ENCODE measurements at places on chromosomes 2 and 18. TPM values are rescaled to one million over a fixed set of nuclear protein-coding genes. Genes with fewer than 3 reads are reported as not detected.

SP9 gene
- total RNA-seq: not detected

GNAL gene
- 0.62 TPM for total RNA-seq

GRCh38 chr2:26598336-26598995 lies 42.7 kb downstream of the CIB4 start:
- H3K27me3 ChIP-seq: no peaks in the 10 kb centered on the region
- DNase-seq: no peak
- H3K36me3 ChIP-seq: no peaks in the 10 kb centered on the region
- no peak overlapping the region for H3K27ac ChIP-seq
- no peak overlapping the region for H3K4me3 ChIP-seq

DNA sequence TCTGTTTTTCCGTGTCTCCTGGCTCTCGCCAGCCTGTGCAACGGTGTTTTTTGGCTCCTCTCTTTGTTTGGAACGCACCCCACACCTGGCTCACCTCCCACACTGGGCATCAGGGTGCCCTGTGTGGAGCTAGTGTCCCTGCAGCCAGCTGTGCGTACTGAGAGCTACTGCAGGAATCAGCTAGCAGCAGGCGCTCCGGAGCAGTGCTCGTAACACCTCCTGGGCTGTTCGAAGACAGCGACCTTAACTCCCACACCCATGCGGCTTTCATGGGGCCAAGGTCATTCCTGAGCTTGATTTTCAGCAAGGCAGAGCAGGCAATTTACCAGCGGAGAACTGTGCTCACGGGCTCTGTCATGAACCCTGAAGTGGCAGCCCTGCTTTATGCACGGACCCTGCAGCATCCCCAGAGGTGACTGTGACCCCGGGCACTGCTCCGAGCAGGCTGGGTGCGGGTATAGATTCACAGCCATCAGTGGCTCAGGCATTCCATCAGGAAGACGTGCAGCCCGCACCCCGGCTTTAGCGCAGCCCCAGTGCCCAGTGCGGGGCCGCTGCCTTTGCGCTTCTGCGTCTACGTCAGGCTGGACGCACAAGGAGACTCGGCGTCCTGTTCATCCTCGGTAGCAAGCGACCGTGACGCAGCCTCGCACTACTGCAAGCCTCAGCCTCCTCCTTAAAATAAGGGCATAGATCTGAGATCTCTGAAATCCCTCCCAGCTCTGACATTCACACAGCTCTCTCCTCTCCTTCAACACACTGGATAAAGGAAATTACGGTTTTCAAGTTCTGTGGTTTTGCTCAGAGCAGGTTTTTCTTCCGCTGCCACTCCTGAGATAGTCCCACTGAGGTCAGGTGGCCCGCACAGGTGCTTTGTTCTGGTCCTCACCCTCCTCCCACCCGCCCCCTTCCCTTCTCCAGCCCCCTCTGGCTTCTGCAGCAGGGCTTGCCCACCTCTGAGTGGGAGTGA lies 58.2 kb downstream of the ADI1 start:
- H3K27ac ChIP-seq: peak overlapping the region; percentile 49
- no peak overlapping the region for H3K4me3 ChIP-seq
- H3K36me3 ChIP-seq: no peaks in the 10 kb centered on the region

DNA sequence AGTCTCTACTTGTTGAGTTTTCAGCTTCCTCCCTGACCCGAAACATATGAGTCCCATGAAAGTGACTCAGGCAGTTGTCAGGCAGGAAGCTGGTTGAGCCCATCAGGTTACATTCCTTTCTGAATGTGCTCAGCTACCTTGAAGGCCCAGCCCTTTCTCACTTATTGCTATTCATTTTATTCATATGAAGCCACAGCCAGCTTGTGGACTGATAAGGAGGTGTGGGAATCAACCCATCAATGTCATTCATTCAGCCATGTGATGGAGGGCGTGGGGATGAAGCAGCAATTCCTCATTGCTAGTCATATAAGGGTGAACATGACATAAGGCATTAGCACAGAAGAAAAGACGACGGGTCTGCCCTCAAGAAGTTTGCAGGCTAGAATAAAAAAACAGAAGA lies 5.3 kb upstream of the VPS4B start:
- DNase-seq: no peak
- no peak overlapping the region for H3K4me3 ChIP-seq
- no peak overlapping the region for H3K27ac ChIP-seq
- peaks cover 6% of the 10 kb centered on the region for H3K4me1 ChIP-seq

RGPD3 gene
- total RNA-seq: not detected

GRCh38 chr18:41818381-41819355 lies 136.4 kb upstream of the PIK3C3 start:
- H3K27ac ChIP-seq: no peak overlapping the region
- H3K36me3 ChIP-seq: no peaks in the 10 kb centered on the region

DNA sequence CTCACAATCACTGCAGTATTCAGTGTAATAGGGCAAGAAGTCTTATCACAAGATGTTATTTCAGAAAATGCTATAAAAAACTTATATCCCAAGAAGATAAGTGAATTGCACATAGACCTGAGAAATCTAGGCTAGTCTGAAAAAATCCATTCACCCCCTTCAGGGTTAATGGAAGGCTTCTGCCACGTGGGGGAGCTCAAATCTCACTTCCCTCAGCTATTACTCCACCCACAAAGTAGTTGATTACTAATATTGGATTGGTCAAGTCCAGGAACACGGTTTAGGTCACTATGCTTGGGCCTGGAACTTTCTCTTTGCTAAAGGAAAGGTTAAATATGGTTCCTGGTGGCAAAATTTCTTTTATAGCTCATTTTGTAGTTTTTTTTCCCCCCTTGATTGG lies 51.2 kb upstream of the ADAM23 start:
- H3K27ac ChIP-seq: no peak overlapping the region
- DNase-seq: no peak
- no peaks in the 10 kb centered on the region for H3K27me3 ChIP-seq
- no peaks in the 10 kb centered on the region for H3K36me3 ChIP-seq
- H3K4me1 ChIP-seq: no peaks in the 10 kb centered on the region
- H3K4me3 ChIP-seq: no peak overlapping the region

DNA sequence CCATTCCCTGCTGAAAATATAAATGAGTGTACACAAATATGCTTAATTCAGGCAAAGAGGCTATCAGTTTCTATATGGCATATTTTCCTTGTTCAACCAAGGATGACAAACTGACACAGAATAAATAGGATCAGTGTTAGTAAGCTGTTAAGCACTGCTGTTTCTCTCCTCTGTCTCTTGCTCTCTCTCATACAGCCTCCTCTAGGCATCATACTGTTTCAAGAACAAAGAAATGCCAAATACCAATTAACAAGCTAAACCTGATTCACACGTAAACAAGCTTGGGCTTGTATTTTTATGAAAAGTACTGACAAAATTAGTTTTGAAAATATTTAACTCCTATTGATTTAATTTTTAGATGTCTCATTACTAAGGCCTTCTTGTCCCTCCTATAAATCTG lies 1027.2 kb upstream of the ACVR2A start:
- no peak for DNase-seq
- H3K4me1 ChIP-seq: no peaks in the 10 kb centered on the region
- H3K36me3 ChIP-seq: no peaks in the 10 kb centered on the region
- no peak overlapping the region for H3K4me3 ChIP-seq

- no peaks in the 10 kb centered on the region for H3K4me1 ChIP-seq
- H3K4me3 ChIP-seq: no peak overlapping the region
- DNase-seq: no peak
Observed at GRCh38 chr2:186554850-186555671, 34.8 kb upstream of the ITGAV start.

All from naive thymus-derived CD4-positive, alpha-beta T cell (primary cell).